NCI-H2029 (cell line): ENCODE measurements at places on chromosomes 4 and X.
A peak's percentile ranks its signal among the peaks of the same experiment; 100 is the strongest.

- DNase-seq, result peak; percentile 2
These were observed 626.7 kb upstream of the BOD1L1 start for GRCh38 chr4:14254252-14254651.

DNA sequence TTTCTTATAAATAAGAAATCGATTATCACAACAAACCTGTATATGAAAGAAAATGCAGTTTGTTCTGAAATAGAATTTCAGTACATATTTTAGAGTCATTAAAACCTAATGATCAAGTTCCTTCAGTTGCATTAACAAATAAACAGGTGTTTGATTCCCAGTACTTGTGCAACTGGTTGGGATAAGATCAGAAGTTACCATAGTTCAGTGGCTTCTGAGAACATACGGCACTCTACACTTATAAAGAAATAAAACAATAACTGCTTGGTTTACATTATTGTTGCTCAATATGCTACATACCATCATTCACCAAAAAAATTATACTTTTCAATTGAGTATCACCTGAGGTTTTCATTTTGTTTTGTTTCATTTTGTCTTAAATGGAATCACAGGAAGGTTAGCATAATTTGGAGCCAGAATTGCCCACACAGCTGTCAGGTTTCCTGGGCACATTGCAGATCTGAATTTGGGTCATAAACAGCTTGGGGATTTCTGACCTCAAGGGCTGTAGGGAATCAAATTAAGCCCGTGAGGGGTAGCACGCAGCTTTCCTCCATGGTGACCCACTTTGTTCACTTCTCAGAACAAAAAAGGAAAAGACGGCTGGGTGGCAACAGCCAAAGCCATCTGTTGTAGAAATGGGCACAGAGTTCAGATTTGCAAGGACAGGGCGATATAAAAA lies 14.9 kb upstream of the CCNG2 start:
- no peak for DNase-seq

DNA sequence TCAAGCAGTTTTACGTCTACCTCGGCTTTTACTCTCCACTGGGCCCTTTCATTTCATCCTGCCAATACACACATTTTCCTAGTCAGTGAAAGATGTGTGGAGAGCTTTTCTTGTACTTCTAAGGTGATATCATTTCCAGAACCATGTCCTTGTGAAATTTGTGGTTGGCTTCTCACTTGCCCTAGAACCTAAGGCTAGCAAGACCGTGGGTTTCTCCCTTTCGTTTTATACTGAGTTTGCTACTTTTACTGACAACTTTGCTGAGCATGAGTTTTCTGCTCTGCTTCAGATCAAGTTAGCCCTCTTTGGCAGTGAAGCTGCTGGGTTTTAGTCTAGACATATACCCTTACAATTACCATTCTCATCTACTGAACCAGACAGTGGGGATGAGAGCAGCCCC lies 95.7 kb upstream of the FRMPD4 start:
- DNase-seq, result no peak

DNA sequence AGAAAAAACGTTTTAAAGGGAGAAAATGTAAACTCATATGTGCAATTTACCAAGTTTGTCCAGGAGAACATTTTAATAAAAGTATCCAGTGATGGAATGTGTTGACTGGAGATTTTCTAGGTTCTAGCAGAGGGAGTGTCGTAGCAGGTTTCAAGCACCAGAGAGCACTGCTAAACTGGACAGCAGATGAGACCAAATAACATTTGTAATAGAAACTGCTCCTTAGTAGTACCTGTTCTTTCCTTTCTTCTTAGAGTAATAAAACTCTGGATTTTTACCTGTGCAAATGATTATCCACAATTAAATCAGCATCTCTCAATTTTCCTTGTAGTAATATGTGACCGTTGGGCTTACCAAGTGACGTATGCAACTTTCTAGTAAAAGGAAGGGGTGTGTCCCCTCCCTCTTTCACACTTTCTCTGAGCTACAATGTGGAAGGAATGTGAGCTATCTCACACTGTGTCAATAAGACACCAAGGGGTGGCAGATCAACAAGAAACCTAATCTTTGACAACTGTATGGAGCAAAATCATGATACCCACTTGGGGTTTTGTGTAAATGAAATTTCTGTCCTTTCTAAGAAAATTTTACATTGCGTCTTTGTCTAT lies 9.5 kb downstream of the HPGDS start:
- DNase-seq, result no peak

DNA sequence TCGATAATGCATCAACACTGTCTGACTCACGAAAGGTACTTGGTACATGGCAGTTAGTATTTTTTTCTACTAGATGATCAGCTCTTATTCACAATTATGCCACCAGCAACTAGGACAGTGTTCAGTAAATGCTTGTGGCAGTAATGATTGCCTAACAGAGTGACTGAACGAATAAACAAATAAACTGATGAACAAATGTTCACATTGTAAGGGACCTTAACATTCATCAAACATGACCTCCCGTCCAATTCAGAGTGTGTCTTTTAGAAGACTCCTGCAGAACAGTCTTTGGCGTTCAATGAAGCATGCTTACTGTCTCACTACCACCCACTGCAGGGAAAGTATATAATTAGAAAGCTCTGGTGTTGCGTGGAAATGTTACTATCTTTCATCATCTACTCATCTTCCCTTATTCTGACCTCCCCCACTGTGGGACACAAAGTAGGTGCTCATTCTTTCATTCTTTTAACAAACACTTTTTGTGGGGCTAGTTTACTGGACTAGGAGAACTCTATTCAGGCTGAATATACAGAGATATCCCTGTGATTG lies 319.3 kb downstream of the RAB28 start:
- DNase-seq, result no peak

GRCh38 chr4:67092351-67092750 lies 453.0 kb downstream of the CENPC start:
- DNase-seq, result no peak

DNA sequence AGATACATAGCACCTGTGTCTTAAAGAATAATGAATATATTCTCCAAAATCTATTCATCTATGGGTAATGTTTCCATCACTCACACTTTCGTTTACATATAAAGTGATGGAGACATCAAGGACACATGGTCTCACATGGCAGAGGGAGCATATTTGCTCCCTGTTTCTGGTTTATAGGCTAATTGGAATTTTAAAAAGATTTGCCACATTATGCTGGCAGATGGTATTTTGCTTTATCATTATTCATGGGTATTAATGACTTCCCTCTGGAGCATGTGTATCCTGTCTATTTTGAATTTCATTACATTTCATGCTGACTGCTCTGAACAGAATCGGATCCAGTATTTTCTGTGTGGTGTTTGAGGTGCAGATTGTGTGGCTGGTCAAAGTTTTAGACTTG lies 79.0 kb downstream of the PDGFRA start:
- no peak for DNase-seq

DNA sequence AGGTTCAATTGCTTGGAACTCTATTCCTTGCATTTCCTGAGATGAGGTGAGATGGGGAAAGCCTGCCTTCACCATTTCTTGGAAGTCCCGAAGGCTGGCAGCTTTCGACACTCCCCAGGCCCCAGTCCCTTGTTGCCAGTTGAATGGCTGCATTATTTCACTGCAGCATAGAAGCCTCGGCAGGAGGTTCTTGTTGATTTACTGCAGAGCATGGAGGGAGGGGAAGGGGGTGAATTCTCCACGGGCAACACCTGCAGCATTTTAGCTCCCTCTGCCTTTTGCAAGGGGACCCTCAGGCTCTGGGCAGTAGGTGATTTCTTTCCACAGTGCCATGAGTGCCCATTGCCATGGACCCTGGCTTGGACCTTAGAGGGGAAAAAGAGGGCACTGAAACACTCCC lies 10.7 kb upstream of the BCLAF3 start:
- DNase-seq, result no peak

- no peak for DNase-seq
These were observed 31.5 kb downstream of the SMAD1 start for GRCh38 chr4:145513020-145513621.
